Fibroblast of the aortic adventitia (primary cell): ENCODE measurements at places on chromosomes 12 and 14.

- peak; percentile 26 for DNase-seq
Observed at GRCh38 chr12:125330645-125331341, 265.6 kb downstream of the AACS start.

DNA sequence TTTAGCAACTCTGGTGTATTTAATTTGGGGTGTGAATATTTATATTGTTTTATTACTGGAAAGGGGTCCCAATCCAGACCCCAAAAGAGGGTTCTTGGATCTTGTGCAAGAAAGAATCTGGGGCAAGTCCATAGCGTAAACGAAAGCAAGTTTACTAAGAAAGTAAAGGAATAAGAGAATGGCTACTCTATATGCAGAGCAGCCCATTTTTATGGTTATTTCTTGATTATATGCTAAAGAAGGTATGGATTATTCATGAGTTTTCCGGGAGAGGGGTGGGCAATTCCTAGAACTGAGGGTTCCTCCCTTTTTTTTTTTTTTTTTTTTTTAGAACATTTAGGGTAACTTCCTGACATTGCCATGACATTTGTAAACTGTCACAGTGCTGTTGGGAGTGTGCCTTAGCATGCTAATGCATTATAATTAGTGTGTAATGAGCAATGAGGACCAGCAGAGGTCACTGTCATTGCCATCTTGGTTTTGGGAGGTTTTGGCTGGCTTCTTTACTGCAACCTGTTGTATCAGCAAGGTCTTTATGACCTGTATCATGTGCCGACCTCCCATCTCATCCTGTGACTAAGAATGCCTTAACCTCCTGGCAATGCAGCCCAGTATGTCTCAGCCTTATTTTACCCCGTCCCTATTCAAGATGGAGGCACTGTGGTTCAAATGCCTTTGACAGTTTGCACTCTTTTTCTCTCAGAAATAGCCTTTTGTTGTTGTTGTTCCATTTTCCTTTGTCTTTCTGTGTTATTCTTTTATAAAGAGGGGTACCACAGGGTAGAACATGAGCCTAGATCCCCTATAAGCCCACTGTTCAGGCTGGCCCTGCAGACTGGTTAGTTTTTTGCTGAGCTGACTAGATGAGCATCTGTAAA lies 75.5 kb upstream of the DCD start:
- peak; percentile 11 for DNase-seq

GRCh38 chr12:22173177-22173576 lies 127.2 kb downstream of the CMAS start:
- peak; percentile 33 for DNase-seq

GRCh38 chr14:76917158-76917596 lies 91.0 kb downstream of the LRRC74A start:
- peak; percentile 86 for DNase-seq

- DNase-seq: no peak
Observed at GRCh38 chr14:49366416-49366815, 219.8 kb downstream of the RPS29 start.

DNA sequence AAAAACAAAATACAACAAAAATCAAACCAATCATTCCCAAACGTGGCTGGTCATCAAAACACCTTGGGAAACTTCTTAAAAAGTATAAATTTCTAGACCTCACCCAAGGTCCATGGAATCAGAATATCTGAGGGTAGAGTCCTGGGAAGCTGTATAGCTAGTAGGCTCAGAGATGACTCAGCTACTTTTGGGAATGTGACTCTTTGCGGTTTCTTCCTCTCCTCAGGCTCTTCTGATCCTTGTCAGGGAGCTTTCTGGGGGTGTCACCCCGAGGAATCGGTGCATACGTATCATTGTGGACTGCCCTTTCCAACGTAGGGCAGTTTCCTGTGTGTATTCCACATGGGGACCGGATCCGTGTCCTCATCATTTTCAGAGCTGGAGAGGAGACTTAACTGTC lies 14.8 kb downstream of the JDP2 start:
- DNase-seq: peak; percentile 74

DNA sequence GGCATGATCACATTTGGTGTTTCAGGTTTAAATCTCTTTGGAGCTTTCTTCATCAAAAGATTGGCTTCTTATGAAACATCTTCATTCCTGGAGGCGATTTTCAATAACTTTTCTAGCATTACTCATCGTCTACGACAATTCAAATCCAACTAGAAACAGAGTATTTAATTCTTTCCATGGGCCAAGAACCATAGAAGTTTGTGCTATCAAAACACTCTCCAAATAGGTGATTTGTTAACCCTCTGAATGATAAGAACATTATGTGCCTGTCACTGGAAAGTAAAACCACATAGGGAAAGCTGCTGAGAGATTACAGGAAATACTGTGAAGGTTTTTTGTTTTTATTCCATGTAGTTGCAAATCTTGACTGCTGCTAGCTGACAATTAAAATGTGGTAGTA lies 6.9 kb upstream of the DCN start:
- peak; percentile 86 for DNase-seq

- DNase-seq: no peak
Observed at GRCh38 chr12:5333096-5333495, 98.8 kb upstream of the NTF3 start.

- DNase-seq: no peak
Observed at GRCh38 chr12:128415036-128415560, 148.1 kb downstream of the TMEM132C start.

- peak; percentile 97 for DNase-seq
Observed at GRCh38 chr14:56339855-56340701, 221.9 kb downstream of the PELI2 start.

GRCh38 chr12:73726881-73727280 lies 810.8 kb upstream of the ATXN7L3B start:
- no peak for DNase-seq

DNA sequence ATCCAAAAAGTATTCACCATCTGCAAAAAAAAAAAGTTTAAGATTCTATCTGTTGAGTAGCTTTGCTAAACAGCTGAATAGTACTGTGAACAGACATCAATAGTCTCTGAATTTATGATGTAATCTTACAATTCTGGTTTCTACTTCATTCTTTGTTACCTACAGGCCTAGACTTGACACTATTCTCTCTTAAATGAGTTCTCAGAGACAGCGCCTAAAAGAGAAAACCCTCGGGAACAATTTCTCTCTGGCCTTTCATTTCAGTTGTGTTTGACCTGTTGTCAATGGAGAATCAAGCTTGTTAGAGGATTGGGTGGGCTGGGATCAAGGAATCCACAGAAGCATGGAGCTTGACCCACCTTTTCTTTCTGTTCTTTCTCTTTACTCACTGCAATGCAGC lies 5.9 kb upstream of the TWF1 start:
- DNase-seq: no peak

DNA sequence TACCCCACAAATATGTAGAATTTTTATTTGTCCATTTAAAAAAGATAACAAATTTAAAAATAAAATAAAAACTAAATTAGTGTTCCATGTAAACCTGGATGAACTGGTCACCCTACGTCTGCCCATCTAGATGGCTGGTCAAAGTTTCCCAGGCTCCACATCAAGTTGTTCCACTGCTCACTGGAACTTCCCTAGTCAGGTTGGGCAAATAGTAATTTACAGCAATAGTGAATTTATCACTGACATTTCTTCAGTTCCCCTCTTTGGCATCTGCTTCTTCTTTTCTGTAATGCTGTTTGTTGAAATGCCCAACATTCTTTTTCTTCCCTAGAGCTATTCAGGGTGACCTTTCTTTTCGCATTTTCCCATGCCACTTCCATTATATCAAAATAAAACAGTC lies 272.7 kb upstream of the BTG1 start:
- DNase-seq: no peak

DNA sequence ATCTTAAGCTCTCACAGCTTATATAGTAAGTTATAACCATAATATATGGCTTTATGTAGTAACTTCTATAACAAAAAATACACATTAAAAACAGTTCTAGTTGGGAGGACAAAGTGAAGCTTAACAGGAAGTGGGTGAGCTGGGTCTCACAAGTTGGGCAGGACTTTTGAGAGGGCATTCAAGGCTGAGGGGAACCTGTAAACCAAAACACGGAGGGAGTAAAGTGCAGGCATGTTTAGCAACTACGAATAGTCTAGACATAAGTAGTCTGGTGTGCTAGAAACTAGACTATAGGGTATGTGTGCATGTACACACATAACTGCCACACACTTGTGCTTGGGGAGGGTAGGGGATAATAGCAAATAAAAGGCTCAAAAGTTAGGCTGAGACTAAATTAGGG lies 14.2 kb upstream of the NEK9 start:
- no peak for DNase-seq

- DNase-seq: no peak
Observed at GRCh38 chr12:117527479-117527855, 166.0 kb upstream of the NOS1 start.

- DNase-seq: no peak
Observed at GRCh38 chr14:64563696-64564095, 13.9 kb downstream of the PPP1R36 start.

- DNase-seq: no peak
Observed at GRCh38 chr12:66072135-66072534, 58.4 kb downstream of the LLPH start.

DNA sequence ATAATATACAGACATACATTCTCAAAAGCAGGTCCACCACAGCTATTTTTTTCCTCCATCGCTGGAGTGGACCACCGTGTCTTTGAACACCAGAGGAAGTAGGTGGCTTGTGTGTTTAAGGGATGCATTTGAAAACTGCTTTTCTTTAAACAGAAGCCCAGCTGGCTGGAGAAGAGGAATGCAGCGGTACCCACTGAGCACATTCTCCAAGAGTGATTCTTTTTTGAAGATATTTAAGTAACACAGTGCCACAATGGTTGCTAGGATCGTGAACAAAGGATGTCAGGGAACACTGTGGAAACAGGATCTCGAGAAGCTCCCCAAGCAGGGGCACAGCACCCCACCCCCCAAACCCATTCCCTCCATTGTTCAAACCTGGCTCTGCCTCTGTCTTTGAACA lies 286.6 kb upstream of the PWP1 start:
- DNase-seq: peak; percentile 25

GRCh38 chr12:19186722-19187661 lies 57.5 kb downstream of the PLEKHA5 start:
- peak; percentile 84 for DNase-seq

DNA sequence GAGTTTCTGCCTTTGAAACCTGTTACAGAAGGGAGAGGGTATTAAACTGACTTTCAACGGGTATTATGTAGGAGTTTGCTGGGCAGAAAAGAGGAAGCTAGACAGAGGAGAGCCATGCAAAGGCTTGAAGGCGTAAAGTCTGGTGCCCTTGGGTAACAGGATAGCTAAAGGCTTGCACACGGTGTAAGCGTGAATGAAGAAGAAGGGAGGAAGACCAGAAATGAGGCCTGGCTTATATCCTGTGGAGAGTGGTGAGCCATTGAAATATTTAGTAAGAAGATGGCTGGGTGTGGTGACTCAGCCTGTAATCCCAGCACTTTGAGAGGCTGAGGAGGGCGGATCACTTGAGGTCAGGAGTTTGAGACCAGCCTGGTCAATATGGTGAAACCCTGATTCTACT lies 22.6 kb downstream of the SUDS3 start:
- no peak for DNase-seq

DNA sequence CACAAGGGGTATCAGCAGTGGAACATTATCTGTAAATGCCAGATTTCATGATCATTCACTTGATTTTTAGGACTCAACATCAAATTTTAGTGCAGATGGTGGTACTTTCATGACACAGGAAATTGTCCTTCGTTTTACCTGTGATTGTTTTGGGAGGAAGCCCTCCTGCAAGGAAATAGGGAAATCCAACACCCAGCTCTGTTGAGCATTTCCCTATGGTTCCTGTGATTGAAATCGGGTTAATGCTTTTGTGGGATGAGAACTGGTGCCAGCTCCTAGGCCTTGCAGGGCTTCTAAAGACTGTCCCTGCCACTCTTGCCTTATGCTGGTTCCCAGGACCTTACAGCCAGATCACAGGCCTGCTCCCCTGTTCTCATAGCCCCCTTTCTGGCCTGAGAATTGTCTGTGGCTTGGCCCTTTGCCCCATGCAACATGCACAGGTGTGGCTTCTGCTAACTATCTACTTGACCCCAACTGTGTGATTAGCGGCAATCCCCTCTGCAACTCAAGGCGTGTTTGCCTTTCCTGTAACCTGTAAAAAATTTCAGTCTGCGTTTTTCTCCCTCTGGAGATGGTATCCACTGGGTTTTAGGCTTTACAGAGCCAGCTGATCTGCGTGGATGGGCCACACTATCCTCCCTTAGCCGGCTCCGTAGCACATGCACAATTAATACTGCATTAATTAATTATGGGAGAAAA lies 112.5 kb downstream of the ETV6 start:
- DNase-seq: no peak

DNA sequence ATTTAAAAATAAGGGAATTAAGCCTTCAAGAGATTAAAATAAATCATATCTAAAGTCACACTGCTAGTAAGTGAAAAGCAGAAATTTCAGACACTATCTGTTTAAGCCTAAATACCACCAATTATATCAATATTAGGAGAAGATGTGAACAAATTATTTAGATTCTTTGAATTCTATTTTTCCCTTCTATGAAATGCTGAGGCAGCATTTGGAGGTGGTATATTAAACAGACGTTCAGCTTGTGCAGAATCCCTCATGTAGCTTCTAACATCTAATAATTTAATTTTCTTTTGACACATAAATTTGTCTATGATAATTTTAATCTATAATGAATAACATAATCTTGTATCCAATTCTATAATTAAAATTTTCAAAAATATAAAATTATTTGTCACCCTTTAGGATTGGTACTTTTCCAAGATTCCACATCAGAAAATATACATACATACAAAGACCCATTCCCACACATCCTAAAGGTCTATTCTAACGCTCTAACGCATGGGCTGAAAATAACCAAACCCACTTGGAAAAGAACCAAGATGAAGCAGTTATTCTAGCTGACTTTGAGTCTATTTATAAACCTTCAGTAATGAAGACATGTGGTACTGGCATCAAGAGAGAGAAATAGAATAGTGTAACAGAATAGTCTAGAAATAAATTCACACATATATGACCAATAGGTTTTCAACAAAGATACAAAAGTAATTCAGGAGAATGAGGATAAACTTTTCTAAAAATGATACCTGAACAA lies 751.8 kb downstream of the GALC start:
- DNase-seq: no peak

- no peak for DNase-seq
Observed at GRCh38 chr12:125443341-125443740, 378.1 kb downstream of the AACS start.

- DNase-seq: no peak
Observed at GRCh38 chr12:48013287-48013686, 9.0 kb upstream of the COL2A1 start.

- no peak for DNase-seq
Observed at GRCh38 chr12:111428728-111429175, 23.0 kb downstream of the SH2B3 start.

DNA sequence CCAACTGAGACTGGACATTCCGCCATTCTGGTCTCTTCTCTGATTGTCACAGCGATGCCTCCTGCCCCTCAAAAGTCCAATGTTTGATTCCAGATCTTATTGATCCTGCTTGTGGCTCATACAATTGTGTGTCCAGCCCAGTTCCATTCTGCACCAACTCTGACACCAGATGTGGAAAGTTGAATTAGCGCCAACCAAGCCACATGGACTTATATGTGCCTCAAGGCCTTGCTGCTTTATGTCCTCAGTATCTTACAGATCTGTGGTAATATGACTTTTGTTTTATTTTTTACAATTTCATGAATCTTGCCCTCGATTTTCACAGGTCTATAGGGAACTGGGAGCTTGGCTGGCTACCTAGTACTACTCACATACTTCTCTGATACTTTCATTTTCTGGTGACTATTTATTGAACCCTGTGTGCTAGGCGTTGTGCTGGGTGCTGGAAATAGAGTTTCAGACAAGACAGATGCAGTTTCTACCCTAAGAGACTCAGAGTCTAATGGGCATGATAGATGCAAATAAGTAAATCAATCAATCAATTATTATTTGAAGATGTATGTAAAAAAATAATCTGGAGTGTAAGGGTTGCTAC lies 472.0 kb downstream of the TMTC2 start:
- no peak for DNase-seq
